ENCODE measurements at places on chromosomes 16 and 17.
A peak's percentile ranks its signal among the peaks of the same experiment; 100 is the strongest.

DNA sequence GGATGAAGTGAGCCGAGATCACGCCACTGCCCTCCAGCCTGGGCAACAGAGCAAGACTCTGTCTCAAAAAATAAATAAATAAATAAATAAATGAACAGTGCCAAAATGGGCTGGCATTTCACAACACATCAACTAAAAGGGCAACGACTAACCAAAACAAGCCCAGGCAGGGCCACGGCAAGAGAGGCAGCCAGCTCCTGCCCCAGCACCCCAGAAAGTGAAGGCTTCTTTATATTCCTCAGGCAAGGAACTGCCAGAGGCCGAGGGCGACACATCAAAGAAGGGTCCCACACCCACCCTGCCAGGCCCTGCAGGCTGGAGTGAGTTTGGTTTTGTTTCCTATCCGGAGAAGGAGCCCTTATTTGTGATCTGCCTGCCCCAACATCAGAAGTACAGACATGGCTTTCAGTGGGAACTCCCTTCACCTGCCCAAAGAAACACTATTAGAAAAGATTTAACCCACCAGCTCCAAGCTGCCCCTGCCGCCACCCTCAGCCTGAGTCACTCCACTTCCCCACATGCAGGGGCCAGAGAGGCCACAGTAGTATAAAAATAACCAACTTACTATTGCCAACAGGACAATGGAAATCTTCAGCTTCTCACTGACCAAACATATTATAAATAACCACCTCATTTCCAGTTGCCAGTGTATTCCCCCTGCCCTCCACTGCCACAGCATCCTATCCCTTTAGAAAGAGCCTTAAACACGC, 8.0 kb downstream of the FBXO31 start:
- no peak for DNase-seq

- DNase-seq: no peak
These were observed 427.6 kb downstream of the ZFHX3 start for GRCh38 chr16:72620348-72620747.

- DNase-seq: no peak
These were observed 26.7 kb downstream of the DNAH9 start for GRCh38 chr17:11624976-11625375.

DNA sequence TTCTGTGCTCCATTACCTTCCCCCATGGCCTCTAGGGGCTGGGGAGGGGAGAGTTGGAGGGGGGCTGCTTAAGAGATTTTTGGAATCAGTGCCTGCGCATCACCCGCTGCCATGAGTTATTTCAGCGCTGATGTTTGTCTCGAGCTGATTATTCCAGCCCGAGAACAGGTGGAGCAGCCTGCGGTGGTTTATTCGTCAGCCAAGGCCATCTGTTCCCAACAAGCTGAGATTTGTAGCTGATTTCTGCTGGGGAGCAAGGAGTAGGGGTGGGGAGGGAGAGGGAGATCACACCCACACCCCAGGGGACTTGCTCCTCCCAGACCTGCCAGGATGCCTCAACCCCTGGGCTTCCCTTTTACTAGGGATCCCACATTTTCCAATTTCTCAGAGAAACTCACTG, 23.1 kb downstream of the PIPOX start:
- no peak for DNase-seq

GRCh38 chr16:68417711-68418301, 30.5 kb downstream of the SMPD3 start:
- DNase-seq: peak; percentile 85

DNA sequence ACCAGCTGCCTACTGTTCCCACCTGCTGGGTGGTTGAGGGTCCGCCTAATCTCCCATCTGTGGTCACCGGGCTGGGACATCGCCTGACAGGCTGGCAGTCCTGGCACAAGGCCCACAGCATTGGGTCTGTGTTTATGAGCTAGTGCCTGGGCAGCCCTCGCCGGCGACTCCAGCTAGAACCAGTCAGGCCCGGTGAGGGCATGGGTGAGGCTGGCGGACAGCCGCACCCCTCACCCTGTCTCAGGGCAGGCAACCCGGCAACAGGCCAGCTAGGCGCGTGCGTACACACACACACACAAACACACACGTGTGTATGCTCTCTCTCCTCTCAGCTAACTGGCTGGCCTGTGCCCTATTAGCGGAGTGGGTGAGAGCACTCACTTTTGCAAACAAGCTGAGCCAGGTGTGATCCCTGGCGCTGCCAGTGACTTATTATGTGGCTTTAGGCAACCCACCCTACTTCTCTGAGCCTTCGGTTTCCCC, 10.4 kb downstream of the HSD11B2 start:
- DNase-seq: peak; percentile 98

GRCh38 chr17:81309859-81310839, 15.0 kb upstream of the SLC38A10 start:
- DNase-seq: peak; percentile 72

GRCh38 chr17:52297230-52298010, 138.9 kb upstream of the CA10 start:
- no peak for DNase-seq

- DNase-seq: no peak
These were observed 37.9 kb downstream of the CMIP start for GRCh38 chr16:81482329-81483063.

DNA sequence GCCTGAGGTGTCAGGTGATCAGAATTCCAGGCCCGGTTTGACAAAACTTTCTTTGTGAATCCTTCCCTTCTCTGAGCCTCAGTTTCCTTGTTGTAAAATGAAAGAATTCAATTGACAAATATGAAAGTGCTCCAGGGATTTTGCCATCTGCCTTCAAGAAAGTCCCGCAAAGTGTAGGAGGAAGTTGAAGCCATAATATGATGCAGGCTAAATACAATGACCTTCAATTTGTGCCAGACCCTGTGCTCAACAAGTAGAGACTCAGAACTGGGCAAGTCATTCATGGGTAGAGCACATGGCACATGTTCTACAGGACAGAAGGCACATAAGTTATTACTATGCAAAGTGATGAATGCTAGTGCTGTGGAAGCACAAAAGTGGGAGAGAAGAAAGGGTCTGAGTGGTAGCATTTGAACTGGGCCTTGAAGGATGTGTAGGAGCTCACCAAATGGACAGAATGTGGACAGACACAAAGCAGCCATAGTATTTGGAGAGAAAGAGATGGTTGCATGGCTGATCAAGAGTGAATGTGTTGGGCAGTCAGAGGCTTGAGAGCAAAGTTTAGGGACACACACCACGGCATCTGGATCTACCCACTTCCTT, 2.4 kb upstream of the SCIMP start:
- DNase-seq: no peak

GRCh38 chr17:14058051-14058450, 11.3 kb upstream of the COX10 start:
- no peak for DNase-seq

DNA sequence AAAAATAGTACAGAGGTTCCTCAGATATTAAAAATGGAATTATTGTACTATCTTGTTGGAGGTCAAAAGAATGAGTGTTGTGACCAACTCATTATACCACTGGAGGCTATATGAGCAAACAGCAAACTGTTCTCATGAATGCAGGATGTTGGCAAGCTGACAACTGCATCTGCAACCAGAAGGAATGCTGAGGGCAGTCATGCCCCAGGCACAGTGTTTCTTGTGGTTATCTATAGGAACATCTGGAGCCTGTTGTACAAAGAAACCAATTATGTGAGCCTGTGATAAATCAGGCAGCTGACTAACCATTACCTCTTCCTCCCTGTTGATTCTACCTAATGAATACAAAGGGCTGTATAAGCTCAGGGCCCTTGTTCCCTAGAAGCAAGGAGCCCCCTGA, 2057.1 kb downstream of the TP53TG3F start:
- DNase-seq: no peak

- DNase-seq: no peak
These were observed 40.4 kb downstream of the TANGO6 start for GRCh38 chr16:68883685-68884084.

DNA sequence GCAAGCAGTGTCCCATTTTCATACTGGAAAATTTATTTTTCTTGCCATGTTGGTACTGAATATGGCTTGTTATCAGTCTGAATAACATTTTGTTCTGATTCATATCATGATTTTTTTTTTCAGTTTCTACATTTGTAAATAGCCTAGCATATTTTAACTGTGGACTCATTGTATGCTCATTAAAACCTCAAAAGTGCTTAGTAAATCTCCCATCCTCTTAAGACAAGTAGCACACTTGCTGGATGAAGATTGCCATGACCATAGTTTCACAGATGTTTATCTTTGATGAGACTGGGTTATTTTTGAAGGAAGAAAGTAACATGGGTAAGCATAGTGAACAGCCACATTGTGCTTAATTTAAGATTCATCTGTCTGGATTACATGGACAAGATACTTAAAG, 878 bp downstream of the KRT10 start:
- no peak for DNase-seq

GRCh38 chr17:60392845-60393702, 1.1 kb upstream of the USP32 start:
- DNase-seq: peak; percentile 63

DNA sequence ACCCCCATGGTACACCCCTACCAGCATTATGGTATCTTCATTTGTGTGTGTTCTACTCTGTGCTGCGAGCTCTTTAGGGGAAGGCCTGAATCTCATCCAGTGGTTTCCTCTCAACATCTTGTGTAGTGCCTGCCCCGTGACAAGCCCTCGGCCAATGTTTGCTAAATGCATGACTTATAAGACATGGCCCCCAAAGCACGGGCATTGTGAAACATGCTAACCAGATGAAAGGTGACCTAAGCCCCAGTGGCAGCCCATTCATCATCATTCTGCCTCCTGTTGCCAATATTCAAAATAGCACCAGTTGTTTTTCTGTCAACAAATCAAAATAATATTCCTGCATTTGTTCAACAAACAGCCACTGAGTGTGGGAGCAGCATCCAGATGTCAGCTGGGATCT, 108.8 kb upstream of the HSBP1 start:
- DNase-seq: no peak

- DNase-seq: no peak
These were observed 135.4 kb downstream of the TMEM132E start for GRCh38 chr17:34714475-34715410.

GRCh38 chr16:1942047-1942809, 771 bp downstream of the MSRB1 start:
- DNase-seq: no peak

DNA sequence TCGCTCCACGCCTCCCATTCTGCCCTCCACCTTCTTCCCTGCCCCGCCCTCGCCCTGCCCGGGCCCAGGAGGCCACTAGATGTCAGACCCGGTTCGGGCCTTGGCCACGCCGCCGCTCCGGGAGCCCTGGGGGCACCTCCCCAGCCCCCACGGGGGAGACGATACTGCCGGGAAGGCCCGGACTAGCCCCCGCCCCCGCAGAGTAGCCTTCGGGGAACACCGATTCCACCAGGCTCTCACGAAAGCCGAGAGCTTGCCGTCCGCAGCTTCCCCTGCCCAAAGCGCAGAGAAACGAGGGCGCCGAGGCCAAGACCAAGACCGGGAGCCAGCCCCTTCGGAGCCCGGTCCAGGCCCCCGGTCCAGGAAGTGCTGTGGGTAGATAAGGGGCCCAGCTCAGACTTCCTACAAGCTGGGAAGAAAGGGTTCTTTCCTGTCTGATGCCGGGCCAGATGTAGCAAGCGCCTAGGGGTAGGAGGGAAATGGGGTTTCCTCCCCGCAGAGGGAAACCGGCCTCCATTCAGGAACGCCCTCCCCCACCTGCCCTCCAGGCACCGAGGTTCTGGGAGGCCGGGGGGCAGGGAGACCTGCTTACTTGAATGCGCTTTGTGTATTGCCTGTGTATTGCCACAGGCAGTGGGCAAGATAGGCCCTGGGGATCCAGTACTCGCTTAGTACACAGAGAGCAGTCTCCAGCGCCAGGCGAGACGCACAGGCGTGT, 806 bp upstream of the CYB561 start:
- DNase-seq: peak; percentile 79

DNA sequence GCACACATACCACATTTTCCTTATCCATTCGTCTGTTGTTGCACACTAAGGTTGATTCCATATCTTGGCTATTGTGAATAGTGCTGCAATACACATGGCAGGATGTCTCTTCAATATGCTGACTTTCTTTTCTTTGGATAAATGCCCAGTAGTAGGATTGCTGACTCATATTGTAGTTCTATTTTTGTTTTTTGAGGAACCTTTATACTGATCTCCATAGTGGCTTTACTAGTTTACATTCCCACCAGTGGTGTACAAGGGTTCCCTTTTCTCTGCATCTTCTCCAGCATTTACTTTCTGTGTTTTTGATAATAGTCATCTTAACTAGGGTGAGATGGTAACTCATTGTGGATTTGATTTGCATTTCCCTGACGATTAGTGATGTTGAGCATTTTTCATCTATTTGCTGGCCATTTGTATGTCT, 118.1 kb downstream of the STXBP4 start:
- DNase-seq: peak; percentile 15

GRCh38 chr16:50228364-50228868, 37.9 kb upstream of the ADCY7 start:
- DNase-seq: no peak

DNA sequence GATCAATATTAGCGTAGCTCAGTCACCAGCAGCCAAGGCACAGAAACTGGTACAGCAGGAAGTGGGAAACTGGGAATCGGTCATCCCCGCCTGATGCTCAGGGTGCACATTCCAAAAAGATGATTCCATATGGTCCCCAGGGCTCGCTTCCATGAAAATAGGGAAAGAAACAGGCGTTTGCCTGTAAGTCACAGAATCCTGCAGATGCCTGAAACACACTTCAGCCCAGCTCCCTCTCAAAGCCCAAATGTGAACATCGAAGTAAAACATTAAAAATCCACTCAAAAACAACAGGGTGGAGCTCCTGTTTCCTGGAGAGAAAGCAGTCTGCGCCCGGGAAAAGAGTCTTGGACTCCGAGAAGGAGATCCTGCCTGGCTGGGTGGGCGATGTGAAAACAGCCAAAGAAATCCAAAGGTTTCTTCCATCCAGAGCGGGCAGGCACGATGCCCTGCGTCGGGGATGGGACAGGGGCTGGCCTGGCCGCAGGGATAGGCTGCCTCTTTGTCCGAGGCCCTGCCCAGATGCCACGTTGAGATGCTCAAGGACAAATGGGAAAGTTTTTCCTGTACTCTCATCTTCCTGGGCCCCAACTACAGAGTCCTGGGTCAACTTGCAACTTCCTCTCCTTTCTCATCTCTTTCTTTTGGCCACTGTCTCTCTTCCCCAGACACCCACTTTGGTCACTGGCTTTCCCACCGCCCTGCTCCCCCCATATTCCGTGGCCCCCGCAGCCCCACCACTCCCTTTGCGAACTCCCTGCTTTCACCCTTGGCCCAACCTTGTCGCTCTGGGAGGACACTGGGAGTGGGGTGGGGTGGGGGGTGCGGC, 743 bp downstream of the WIPI1 start:
- peak; percentile 88 for DNase-seq

DNA sequence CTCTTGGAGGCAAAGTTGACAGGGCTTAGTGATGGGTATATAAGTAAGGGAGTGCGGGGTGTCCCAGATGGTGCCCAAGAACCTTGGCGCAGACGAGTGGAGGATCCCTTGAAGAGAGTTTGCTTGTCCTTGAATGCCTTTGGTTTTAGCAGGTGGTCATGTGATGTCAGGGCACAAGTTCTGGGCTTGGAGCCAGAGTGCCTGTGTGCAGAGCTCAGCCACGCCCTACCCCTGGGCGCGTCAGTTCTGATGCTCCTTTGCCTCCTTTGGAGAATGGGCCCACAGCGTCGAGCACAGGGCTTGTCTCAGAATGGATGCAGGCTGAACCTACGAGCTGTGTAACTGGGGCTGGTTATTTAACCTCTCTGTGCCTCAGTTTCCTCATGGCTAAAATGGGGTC, 412.2 kb upstream of the EEF2KMT start:
- DNase-seq: peak; percentile 63
